ENCODE measurements at places on chromosomes 3 and 15.

GRCh38 chr3:56061279-56061626, 407.0 kb downstream of the ERC2 start:
- no peak for DNase-seq

- DNase-seq: no peak
Measured at GRCh38 chr3:165159760-165160421, 36.3 kb downstream of the SLITRK3 start.

DNA sequence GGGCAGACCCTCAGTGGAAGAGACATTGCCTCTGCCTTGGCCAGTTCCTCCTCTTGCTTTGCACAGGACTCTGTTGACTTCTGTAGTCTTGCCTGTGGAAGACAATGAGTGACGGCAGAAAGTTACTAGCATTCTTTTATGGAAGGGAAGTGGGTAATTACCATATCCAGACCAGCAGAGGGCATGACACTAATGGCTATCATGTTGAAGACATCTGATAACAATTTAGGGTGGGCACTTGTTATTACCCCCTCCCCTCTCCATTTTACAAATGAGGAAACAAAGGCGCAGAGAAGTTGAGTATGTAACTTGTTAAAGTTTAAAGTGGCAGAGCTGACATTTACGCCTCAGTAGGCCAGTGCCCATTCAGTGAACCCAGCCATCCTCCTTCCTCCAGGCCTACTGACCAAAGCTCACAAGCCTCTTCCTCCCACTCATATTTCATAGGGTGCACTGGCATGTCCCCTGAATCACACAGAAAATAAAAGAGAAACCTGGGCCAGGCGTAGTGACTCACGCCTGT, 48.2 kb upstream of the FMN1 start:
- DNase-seq: no peak

DNA sequence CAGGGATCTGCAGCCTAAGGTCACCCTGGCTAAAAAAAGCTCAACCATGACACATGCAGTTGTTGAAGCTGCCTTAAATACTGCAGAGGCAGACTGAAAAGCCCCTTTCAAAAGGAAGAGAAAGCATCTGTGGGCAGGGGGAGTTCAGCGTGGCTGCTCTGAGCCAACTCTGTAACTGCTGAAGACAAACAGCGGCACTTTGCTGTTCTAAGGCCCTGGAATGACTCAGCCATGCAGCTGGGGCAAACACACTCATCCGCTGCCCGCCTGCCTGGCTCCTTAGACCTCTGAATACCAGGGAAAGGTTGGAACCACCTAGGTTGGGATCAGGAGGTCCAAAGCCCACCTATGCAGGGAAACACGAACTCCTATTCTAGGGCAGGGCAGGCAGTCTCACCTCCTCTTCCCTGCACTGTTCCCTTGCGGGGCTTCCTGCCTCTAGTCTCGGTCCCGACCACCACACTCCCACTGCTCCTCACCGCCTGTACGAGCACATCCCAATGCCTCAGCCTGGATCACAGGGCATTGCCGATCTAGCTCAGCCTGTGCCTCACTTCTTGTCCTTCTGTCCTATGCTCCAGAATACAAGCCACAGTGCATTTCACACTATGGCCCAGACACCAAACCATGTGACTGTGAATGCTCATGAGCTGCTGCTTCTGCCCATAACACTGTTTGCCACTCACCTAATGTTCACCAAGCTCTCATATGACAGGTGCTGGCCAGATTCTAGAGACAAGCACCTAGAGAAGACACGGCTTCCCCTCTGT, 6.6 kb upstream of the MUSTN1 start:
- no peak for DNase-seq

- no peak for DNase-seq
Measured at GRCh38 chr15:25133804-25134203, 179.0 kb downstream of the SNRPN start.

- DNase-seq: no peak
Measured at GRCh38 chr3:122893282-122893681, 98.4 kb downstream of the SLC49A4 start.

DNA sequence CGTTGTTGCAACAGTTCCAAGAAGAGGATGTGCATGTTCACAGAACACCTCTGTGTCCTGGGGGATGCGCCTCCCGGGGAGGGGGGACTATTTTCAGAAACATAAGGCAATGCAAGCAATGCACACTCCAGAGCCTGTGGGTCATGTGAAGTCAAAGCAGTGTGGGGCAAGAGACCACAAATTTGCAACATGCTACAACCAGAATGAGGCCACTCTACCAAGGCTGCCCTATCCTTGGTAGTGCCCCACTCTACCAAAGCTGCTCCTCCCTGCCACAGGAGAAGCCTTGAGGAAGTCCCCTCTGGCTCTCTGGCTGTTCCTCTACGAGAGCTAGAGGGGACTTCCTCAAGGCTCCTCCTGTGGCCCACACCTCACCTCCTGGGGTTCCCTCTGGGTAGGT, 8.4 kb upstream of the NR2C2 start:
- no peak for DNase-seq

DNA sequence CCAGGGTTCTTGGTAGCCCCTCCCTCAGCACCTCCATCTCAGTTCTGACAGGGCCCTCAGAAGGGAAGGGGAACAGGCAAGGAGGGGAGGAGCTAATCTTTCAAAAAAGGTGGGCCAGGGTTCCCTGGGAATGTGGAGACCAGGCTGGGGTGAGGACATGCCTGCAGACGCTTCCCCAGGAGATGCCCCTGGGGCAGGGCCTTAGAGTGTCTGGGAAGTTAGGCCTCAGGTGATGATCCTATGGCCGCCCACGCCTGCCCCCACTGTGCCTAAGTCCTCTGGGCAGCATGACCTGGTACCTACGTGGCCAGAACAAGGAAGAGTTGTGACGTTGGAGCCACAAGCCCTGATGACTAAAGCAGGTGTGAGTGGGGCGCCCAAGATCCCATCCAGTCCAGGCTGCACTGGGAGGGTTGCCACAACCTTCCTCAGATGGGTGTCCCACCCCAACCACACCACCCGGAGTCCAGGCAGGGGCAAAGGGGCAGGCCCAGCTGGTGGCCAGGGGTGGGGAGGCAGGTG, 3.9 kb upstream of the SEMA3B start:
- no peak for DNase-seq

DNA sequence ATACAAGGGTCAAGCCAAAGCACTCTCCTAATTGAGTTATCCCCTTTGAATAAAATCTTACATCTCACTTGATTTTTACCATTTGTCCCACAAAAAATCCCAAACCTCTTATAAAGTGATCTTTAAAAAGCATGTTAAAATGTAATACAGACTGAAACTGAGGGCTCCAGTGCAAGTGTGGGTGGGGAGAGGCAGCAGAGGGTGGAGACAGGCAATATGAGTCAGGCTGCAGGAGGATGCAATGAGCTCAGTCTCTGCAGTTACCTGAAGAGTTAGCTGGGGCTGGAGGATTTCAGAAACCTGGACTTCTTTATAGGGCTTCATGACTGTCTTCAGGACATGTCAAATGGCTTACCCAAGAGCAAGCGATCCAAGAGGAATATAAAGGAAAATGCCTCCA, 14.2 kb upstream of the COLQ start:
- no peak for DNase-seq

GRCh38 chr15:61057830-61058529, 171.1 kb downstream of the RORA start:
- peak; percentile 54 for DNase-seq

DNA sequence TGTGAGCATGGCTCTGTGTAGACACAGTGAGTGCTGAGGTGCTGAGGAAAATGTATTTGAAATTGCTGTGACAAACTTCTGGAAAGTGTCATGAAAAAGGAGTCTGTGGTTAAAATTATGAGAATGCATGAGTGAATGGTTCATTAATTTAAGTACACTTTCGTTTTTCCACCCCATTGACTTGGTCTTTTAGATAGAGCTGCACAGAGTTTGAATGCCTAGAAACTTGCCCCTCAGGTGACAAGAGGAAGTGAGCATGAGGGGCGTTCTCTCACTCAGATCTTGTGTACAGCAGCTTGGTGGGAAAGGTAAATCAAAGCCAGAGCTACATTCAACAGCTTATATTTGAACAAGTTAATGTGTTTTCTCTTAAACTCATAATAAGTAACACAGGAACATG, 296.8 kb downstream of the WDR72 start:
- no peak for DNase-seq

GRCh38 chr3:62624185-62624584, 250.8 kb upstream of the FEZF2 start:
- DNase-seq: no peak

DNA sequence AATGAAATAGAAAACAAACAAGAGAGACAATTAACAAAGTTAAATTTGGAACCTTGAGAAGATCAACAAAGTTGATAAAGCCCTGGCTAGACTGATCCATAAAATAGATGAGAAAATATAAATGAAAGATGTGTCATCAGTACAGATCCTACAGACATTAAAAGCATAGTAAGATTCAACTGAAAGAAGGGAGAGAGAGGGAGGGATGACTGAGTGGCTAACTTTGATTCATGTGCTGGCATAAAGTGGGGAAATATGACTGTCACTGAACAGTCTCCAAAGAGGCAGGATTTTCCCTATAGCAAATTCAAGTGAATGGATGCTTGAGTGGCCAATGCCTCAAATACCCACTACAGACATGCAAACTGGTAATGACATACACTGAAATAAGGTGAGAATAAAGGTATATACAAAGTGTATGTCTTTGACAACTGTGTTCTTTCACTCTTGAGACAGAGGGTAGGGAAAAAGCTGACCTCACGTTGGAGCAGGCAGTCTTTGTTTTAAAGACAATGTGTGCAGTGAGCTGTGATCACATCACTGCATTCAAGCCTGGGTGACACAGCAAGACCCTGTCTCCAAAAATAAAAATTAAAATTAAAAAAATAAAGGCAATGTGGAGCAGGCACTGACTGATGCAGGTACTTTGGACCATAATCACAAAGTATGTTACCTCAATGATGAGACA, 35.9 kb upstream of the CHD2 start:
- DNase-seq: no peak

GRCh38 chr3:76523337-76523736, 516.6 kb upstream of the ROBO2 start:
- DNase-seq: no peak

- no peak for DNase-seq
Measured at GRCh38 chr15:101092156-101092866, 159.5 kb downstream of the CHSY1 start.

DNA sequence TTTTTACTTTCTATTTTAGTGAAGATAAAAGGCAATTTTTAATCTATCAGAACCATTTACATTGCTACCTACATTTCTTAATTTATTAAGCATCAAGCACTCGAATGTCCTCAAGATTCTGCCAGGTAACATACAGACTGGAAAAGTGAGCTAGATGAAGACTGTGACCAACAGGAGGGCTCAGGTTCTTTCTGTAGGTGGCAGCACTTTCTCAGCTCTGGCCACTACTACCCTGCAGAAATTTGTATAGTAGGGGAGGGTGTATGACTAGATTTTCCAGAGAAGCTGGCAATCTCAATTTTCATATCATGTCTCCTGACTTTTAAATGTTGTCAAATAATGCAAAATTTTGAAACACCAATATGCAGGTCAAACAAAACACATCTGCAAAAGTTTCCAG, 165.0 kb upstream of the SUCLG2 start:
- DNase-seq: peak; percentile 6

DNA sequence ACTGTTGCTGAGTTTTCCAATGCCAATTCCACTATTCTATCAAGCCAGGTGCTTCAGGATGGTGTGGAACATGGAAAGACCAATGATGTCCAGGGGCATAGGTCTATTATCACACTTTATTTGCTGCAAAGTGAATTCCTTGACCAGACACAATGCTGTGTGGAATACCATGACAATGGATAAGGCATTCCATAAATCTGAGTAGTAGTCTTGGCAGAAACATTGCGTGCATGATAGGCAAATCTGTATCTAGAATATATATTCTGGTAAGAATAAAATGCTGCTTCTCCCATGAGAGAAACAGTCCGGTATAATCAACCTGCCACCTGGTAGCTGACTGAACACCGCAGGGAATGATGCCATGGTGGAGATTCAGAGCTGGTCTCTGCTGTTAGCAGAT, 70.0 kb upstream of the ALDH1A3 start:
- no peak for DNase-seq

GRCh38 chr3:112143251-112143650, 10.2 kb upstream of the GCSAM start:
- DNase-seq: no peak

- DNase-seq: no peak
Measured at GRCh38 chr3:171491361-171491760, 31.2 kb upstream of the TNIK start.

GRCh38 chr3:72263223-72263990, 478.5 kb upstream of the PROK2 start:
- no peak for DNase-seq

DNA sequence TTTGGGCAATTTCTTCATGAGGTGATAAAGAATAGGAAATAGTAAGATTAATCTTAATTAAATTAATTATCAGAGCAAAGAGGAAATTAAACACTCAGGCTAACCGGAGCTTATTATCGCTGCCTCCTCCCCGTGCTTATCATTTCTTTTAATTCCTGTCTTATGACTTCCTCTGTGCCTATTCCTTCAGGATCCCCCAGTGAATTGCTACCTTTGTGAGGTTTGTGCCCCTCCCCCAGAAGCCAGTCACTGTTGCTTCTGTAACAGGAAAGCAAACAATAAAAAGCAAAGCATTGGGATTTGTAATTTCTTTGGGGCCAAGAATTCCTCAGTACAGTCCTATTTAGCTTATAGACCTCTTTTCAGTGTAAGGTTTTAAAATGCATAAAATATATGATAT, 164.5 kb downstream of the CADPS start:
- no peak for DNase-seq

- DNase-seq: no peak
Measured at GRCh38 chr3:23726811-23727548, 78.8 kb upstream of the UBE2E1 start.

- no peak for DNase-seq
Measured at GRCh38 chr15:64017591-64018163, 28.6 kb downstream of the DAPK2 start.

DNA sequence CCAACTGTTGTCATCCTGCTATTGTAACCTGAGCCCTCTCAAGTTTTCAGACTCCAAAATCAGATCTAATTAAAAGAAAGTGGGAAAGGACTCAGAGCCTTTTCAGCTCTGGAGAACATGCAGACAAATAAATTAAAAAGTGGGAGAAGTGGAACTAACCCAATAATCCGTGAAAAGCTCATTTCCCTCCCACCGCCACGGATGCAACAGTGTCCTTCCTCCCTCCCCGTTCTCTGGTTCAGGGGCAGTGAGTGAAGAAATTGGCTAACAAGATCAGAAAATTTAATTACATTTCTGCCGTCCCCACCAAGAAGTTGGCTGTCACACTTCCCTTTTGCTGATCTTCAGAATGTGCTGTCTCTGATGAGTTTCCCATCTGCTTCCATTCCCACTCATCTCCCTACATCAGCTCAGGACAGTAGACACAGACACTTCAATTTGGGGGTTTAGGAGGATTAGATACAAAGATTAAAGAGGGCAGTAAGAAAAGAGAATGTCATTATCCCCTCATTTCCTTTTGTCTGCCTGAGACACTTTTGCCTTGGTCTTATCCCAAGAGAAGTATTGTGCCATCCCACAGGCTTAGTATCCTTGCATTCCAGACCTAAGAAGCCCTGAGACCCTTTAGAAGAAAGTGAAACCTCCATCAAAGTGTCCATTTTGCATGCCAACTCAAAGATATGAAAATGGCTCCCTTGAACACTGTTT, 335.7 kb upstream of the PPP2R3A start:
- DNase-seq: no peak

- no peak for DNase-seq
Measured at GRCh38 chr3:34109846-34110245, 311.4 kb downstream of the PDCD6IP start.
